ENCODE measurements at places on chromosomes 13 and 19. TPM values are rescaled to one million over a fixed set of nuclear protein-coding genes. Genes with fewer than 3 reads are reported as not detected.

DNA sequence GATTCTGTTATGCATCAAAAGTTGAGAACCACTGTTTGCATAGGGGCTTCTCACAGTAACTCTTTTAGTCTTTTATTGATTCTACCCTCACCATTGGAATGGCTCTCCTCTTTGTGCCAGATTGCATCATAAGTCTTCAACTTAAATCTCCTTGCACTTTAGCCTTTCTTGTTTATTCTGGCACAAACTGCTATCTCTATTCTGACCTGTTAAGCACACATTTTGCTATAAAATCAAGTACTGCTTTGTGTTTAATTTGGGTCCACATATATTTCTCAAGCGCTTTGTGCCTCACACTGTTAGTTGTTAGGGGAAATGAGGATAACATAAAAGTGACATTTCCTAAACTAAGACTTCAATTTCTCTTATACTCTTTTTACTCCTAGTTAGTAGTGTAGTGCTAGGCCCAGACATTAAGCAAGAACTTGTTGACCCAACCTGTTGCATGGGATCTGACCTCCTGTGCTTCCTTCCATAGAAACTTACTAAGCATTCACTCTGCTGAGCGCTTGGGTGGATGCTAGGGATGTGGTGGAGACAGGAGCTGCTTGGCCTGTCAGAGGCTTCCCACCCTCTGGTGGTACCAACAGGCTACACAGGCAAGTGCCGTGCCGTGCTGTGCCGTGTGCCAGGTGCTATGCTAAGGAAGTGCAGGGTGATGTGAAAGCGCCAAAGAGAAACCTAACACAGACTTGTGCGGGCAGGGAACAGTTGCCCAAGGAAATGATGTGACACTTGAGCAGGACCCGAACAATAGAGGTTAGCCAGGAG is 1.2 kb downstream of the UTP14C start:
- no peak for DNase-seq

POU2F2 gene
- total RNA-seq = 3.8 TPM

DNA sequence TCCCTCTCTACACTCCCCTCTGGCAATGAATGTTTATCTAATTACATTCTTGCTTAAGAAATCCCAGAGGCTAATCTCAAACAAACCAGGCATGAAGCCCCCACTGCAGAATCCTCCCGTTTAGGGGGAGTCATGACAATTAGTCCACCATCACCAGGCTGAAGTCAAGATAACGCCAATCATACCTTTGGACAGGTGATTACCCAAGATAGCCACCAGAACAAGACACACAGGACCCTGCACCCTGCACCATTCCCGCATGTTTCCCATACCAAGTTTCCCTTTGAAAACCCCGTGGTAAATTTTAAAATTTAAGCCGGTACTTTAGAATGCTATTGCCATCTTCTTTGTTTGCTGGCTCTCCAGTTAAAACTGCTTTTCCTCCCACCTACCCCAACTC is 64.8 kb upstream of the XPO4 start:
- DNase-seq = no peak

DNA sequence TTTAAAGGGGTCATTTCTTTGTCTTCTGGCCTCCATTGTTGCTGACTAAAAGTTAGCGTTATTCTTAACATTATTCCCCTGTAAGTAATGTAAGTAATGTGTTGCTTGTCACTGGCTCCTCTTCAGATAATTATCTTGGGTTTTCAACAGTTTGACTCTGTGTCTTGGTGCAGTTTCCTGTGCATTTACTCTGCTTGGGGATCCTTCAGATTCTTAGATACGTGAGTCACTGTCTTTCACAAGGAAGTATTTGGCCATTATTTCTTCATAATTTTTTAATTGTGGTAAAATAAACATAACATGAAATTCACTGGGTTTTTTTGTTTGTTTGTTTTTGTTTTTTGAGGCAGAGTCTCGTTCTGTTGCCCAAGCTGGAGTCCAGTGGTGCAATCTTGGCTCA is 13.5 kb upstream of the OR7D2 start:
- DNase-seq = no peak

- no peak for DNase-seq
Measured at GRCh38 chr19:46079576-46079975, 38.8 kb upstream of the IGFL4 start.

IL4I1 gene
- total RNA-seq = 1.3 TPM

GRCh38 chr19:37973666-37974065 is 66.7 kb downstream of the SIPA1L3 start:
- no peak for DNase-seq

DNA sequence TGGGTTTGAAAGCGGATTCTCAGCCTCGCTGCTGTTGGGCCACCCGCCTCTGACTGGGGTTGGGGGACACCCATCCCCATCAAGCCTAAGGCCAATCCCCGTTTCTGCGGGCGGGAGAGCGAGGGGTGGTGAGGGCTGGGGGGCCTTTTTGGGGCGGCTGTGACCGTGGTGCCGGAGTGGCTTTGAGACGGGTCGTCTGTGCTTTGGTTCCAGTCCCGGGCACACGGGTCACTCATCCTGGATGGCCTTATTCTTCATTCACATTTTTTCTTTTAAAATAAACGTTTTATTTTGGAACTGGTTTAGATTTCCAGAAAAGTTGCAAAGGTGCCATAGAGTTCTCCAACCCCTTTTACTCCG is 1.6 kb downstream of the ZNRF4 start:
- no peak for DNase-seq

- no peak for DNase-seq
Measured at GRCh38 chr19:16328824-16329482, 4.3 kb downstream of the KLF2 start.

DNA sequence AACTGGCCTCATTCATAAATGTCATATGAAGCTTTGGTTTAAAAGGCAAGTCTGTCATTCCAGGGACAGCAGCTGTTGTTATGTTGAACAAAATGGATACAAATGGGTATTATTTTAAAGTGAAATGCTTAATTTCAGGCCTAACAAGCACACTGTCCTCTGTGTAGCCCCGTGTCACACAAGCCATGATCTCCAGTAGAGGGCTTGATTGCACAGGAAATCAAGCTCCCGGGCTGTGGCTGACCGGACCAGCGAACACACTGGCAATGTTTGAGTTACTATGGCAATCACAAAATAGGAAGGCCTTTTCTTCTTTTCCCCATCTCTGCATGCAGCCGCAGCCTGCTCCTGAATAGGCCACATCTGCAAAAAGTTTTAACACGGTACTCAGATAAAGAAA is 64.0 kb upstream of the GSX1 start:
- DNase-seq = no peak

GRCh38 chr19:3365836-3366752 is at the start of gene NFIC:
NFIC (plus strand) TSS chr19:3366583; CDS start chr19:3366637, 54 bp downstream.
- DNase-seq = peak; percentile 68

DNA sequence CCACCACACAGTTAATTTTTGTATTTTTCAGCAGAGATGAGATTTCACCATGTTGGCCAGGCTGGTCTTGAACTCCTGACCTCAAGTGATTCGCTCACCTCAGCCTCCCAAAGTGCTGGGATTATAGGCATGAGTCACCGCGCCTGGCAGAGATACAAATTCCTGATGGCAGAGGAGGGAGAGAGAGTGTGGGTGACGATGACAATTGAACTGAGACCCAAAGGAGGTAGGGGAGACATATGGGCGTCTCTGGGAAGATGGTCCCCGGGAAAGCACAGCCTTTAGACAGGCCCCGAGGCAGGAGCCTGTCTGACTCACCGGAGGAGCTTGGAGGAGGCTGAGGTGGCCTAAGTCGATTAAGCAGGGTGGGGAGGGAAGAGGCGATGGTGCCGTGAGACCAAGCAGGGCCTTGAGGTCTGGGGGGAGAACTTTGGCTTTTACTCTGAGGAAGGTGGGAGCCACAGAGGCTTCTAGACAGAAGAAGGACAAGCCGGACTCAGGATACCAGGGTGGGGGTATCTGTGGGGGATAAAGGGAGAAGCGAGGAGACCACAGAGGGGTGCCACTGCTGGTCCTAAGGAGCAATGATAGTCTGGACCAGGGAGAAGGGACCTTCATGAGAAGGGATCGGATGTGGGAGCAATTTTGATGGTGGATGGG is 38.2 kb downstream of the ARRDC2 start:
- DNase-seq = no peak

GRCh38 chr19:13913352-13913751 is 7.4 kb downstream of the CC2D1A start:
- no peak for DNase-seq

ANKLE1 gene
- 0.67 TPM for total RNA-seq

DNA sequence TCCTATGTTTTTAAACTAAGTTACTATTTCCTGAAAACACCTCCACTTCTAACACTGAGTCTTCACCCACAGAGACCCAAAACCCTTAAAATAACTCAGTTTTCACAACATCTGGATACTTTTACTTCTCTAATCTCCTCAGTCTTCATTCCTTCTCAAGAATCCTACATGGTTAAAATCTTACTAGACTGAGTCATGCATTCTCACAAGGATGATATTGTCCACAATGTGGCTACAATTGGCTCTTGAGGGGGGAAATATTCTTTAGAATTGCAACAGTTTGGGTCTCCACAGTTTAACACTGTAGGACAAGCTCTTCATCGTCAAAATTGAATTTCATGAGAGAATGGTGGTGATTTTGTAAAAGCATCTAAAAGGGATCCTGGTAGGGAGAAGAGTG is 397.1 kb downstream of the SLITRK5 start:
- DNase-seq = no peak

DNA sequence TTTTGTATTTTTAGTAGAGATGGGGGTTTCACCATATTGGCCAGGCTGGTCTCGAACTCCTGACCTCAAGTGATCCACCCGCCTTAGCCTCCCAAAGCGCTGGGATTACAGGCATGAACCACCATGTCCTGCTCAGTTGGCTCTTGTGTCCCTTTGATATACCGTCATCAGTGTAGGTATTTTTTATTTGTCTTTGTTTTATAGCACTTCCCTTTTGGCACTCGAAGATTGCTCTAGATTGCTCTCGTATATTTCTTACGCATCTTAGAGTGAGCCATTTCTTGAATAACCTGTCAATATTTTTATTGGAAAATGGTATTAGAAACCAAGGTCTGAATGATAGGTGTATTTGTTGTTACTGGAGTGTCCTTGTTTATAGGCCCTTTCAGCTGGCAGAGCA is 9.4 kb downstream of the SETDB2 start:
- no peak for DNase-seq

DNA sequence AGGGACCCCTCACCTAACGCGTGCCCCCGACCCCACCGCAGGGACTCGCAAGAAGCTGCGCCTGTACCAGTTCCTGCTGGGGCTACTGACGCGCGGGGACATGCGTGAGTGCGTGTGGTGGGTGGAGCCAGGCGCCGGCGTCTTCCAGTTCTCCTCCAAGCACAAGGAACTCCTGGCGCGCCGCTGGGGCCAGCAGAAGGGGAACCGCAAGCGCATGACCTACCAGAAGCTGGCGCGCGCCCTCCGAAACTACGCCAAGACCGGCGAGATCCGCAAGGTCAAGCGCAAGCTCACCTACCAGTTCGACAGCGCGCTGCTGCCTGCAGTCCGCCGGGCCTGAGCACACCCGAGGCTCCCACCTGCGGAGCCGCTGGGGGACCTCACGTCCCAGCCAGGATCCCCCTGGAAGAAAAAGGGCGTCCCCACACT is 4.7 kb upstream of the MYBPC2 start:
- DNase-seq = peak; percentile 89

SBK2 gene
- not detected for total RNA-seq

DNA sequence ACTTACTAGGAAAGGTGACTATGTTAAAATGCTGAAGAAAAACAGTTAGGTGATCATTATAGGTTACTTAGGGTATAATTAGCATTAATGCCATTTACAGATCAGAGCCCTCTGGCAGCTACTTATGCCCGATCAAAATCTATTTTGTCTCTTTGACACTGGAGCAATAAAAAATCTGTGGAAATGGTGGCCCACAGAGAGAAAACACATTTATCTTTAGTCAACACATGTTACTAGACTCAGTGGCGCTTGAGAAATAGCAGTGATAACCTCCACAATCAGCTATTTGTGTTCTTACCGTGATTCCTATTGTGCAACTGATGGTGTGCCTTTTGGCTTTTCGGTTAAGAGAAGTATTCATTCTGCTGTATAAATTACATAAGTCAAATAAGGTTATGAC is 1519.6 kb downstream of the PCDH9 start:
- no peak for DNase-seq

CHST8 gene
- total RNA-seq = not detected

CERS1 gene
- total RNA-seq = 0.12 TPM

DNA sequence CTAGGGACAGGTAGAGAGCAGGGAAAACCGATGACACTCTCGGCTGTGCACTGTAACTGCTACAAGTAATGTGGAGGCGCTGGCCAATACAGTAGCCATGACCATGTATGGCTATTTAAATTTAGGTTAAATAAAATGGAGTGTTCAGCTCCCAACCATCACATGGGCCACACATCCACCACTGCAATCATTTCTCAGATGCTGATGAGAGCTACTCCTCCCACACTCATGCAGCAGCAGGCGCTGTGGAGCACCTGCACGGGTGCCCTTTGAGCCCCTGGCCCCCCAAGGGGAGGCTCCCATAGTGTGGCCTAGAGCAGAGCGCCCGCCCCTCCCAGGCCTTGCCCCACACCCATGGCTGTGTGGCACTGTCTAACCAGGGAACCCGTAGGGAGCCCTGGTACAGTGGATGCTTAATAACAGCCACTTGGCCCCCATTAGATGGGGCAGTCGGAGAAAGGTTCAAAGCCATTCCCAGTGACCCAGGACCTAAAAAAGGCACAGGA is 6.0 kb downstream of the ACP4 start:
- DNase-seq = no peak

DNA sequence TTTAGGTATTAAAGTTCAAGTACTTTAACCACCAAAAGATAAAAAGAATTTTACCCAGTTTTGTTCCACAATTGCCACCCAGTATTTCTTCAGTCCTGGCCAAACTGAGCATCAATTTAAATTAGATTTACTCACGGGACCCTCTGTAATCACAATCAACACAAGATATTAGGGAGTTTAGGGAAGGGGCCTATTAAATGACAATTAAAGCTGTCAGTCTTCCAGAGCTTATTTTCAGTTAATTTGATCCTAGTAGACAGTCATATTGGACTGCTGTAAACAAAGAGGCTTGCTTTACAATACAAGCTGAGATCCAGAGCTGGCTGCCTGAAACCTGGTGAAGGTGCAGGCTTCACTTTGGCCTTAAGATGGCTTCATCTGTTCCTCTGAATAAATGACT is 321.2 kb upstream of the NBEA start:
- no peak for DNase-seq

MBD3L3 gene
- total RNA-seq = not detected

MEIOSIN gene
- not detected for total RNA-seq

PGLYRP2 gene
- total RNA-seq = not detected

FLT3 gene
- total RNA-seq = 0.47 TPM

- DNase-seq = peak; percentile 37
Measured at GRCh38 chr13:102856557-102856956, 10.7 kb downstream of the ERCC5 start.

CEACAM6 gene
- 596 TPM for total RNA-seq
